ENCODE measurements at places on chromosomes 1 and 21.

DNA sequence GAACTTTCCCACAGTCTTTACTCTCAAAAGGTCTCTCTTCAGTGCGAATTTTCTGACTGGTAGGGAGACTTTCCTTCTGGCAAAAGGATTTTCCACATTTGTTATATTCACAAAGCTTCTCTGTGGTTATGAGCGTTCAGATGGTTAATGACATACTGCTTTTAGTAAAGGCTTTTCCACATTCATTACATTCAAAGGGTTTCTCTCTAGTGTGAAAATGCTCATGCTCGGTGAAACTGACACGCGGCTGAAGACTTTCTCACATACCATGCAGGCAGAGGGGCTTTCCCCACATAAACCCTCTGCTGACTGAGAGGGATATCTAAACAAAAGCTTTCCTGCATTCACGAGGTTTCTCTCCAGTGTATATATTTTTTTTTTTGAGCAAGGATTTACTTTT lies 9.9 kb upstream of the KLF18 start:
- no peak for DNase-seq

DNA sequence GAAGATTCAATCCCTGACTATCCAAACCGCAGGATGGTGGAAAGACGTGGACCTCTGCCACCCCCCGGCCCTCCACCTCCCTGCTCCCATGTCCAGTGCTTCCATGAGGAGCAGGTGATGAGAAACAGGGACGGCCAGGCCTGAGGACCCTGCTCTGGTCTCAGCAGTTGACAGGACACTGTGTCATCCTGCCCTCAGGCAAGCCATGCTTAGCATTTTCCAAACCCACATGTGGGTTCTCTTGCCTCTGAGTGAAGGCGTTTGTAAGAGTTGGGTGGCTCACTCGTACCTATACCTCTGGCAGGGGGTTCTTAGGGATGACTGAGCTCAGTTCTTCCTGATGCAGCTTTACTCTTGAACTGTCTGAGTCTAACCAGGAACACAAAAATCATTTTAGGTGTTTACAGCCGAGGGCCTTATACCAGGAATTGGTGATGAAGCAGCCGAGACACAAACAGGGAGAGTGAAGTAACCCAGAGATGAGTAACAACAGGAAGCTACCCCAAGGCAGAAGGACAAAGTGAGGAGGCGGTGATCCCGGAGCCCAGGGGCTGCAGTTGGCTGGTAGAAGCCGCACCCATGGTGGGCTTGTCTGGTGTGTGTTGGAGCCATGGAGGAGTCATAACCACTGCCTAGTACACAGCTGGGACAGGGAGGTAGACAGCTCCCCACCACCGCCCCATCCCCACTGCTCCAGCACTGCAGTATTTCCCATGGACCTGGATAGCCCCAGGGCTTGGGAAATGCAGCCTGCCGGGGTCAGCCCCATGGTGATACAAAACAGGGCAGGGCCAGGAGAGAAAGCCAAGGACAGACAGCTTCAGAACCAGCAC lies 21.4 kb downstream of the MYBPH start:
- no peak for DNase-seq

DNA sequence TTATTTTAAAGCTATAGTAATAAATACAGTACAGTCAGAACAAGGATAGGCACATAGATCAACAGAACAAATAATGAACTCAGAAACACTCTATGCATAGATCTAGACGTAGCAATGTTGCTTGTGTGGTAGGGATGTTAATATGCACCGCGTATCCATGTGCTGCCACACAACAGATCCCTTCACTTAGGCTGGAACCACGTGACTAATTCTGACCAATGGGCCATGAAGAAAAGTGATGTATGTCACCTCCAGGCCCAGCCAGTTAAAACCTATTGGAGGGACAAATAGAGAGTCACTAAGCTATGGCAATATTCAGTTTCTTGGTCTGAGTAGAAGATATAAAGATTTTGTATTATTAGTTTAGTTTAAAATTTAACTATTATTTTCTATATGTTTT lies 91.4 kb downstream of the ADAMTS1 start:
- no peak for DNase-seq

DNA sequence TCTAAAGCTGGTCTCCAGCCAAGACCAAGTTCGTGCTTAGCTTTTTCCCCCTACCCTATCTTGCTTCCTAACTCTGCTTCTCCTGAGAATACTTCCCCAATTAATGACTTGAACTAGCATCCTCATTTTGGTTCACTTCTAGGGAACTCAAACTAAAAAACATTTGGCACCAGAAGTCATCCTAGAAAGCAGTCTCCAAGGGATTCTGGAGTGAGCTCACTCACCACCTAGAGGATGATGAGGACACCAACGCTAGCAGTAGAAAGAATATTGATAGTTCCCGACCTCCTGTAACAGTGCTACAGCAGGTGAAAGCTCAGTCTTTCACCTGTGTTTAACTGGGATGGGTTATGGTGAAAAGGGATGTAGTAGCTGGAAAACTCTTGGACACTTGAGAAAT lies 4.7 kb upstream of the PSMB2 start:
- DNase-seq = no peak

GRCh38 chr21:24093032-24093431 lies 1514.2 kb downstream of the MRPL39 start:
- no peak for DNase-seq

DNA sequence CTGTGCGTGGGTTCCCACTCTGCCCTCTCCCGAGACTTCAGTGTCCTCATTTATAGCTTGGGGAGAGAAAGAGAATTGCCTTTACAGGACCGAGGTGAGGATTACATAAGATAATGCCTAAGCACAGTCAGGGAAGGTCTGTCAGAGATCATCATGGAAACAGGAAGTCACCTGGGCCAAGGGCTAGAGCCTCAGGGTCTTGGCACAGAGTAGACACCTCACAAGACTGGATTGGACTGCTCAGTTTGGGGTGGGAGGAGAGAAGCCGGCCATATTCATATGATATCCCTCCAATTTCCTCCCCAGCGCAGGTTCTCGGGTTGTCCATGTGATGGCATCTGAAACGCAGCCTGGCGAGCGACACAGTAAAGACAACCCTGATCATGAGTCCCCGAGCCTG lies 3.8 kb downstream of the CNR2 start:
- no peak for DNase-seq

- DNase-seq = peak; percentile 76
These were observed 220.1 kb downstream of the SDCCAG8 start for GRCh38 chr1:243475966-243476365.

GRCh38 chr1:115669002-115669673 lies 27.4 kb downstream of the VANGL1 start:
- DNase-seq = no peak

DNA sequence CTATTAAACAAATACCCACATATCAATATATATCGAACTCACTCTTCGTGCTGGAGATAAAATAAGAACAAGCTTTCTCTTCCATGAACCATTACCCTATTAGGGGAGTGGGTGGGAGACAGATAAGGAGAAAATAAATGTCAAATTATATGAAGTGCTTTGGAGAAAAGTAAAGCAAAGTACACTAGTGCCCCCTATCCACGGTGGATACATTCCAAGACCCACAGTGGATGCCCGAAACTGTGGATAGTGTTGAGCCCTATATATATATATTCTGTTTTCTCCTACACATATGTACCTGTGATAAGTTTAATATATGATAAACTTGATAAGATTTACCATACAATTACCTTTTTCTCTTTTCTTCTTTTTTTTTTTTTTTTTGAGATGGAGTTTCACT lies 54.6 kb downstream of the FH start:
- no peak for DNase-seq

GRCh38 chr1:67892476-67893125 lies 59.3 kb upstream of the GNG12 start:
- no peak for DNase-seq

DNA sequence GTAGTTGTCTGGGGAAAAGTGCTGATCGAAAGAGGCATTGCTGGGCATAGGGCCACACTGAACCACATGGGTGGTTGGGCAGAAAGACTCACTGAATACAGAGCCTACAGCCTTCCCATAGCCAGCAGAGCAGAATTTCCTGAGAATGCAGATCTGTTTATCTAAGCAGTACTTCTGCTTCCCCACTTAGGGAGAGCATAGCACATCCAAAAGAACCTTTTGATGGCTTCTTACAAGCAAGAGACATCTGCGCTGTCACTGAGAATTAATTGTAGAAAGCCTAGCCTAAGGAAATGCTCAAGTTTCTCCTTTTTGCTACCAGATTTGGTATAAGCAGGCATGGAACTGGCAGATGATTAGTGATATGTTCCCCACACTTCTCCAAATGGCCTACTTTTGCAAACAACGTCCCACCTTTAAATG lies 13.0 kb upstream of the KLHDC8A start:
- no peak for DNase-seq

- DNase-seq = no peak
These were observed 71.4 kb upstream of the PPP2R5A start for GRCh38 chr1:212213784-212214183.

- DNase-seq = no peak
These were observed 28.0 kb downstream of the URB1 start for GRCh38 chr21:32364796-32365195.

DNA sequence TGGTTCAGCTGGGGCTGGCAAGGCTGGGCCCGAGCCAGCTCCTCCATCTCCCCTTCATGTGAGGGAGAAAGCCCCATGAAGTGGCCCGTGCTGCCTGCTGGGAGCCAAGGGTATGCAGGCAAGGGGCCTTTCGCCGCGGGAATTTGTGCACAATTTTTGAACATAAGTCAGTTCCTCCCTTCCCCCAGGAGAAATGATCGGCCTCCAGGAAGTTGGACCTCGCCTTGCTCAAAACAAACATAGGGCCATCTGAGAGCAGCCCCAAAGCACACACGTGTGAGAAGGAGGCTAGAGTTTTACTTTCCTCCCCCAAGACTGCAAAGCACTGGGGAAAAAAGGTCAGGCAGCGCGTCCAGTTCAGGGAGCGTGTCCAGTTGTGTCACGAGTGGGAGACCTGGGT lies 64.7 kb downstream of the PRDM16 start:
- DNase-seq = no peak

- no peak for DNase-seq
These were observed 314.0 kb downstream of the PTPRU start for GRCh38 chr1:29550119-29550841.

Measured in glutamatergic neuron (in vitro differentiated cells).